ENCODE measurements at places on chromosomes 1 and 21. TPM values are rescaled to one million over a fixed set of nuclear protein-coding genes. Genes with fewer than 3 reads are reported as not detected.

GRCh38 chr1:171954361-171954760 lies 113.1 kb downstream of the DNM3 start:
- DNase-seq, result no peak

Gene KRTAP13-3
- not detected for total RNA-seq

Gene LRRC53
- not detected for total RNA-seq

GRCh38 chr1:42143896-42144710 lies 9.1 kb upstream of the GUCA2B start:
- no peak for DNase-seq

GRCh38 chr1:107140703-107141490 lies at the start of gene NTNG1:
Gene NTNG1, plus strand, starts transcription at chr1:107141039.
- DNase-seq, result no peak

Gene GBP7
- not detected for total RNA-seq

- no peak for DNase-seq
Measured at GRCh38 chr1:64043288-64043687, 160.1 kb upstream of the UBE2U start.

GRCh38 chr1:91129458-91129857 lies 107.6 kb upstream of the ZNF644 start:
- no peak for DNase-seq

Data from HFFc6 (cell line).